ENCODE measurements at places on chromosomes 3 and 15.
A peak's percentile ranks its signal among the peaks of the same experiment; 100 is the strongest.

DNA sequence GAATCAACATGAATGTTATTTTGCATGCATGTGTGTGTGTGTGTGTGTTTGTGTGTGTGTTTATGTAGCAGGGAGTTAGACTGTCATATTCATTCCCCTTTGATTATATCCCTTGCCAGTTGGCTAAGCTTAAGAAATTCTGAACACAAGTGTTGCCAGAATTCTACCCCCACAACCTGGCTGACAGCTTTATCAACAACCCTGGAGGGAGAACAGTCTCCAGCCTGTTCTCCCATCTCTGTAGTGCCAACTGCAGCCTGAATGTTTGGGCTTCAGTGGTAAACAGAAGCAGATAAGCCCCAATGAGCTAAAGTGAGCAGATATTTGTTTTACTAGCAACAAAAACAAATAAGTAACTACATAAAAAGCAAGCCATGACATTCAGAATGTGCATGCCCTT, 162.6 kb upstream of the ABI3BP start:
- no peak for DNase-seq

- peak; percentile 53 for DNase-seq
Observed at GRCh38 chr3:101381809-101382208, 61.4 kb upstream of the IMPG2 start.

DNA sequence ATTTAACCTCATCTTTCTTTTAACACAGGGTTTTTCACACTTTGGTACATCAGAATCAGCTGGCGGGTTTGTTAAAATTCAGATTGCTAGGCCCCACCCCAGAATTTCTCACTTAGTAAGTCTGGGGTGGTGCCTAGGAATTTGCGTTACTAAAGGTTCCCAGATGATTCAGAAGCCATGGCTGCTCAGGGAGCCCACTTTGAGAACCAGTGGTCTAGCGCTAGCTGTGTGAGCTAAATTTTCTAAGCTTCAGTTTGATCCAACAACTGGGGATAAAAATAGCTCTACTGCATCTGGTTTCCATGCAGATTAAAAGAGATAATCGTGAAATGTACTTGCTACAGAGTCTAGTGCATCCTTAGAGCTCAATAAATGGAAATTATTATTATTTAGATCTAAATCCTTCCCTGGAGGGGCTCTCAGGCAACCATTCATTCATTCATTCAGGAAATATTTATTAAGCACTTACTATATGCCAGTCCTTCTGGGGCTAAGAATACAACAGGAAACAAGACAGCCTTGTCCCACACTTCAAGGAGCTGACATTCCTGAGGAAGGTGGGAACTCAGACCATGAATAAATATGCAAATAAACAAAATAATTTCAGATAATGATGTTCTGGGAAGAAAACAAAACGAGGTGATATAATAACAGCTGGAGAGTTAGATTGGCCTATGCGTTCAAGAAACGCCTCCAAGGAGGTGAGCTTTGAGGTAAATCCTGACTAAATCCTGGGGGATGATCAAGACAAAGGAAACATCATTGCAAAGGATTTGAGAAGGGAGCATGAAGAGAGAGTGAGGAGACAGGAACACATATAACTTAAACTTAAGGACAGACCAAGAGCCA, 3.9 kb upstream of the CIDEC start:
- no peak for DNase-seq

DNA sequence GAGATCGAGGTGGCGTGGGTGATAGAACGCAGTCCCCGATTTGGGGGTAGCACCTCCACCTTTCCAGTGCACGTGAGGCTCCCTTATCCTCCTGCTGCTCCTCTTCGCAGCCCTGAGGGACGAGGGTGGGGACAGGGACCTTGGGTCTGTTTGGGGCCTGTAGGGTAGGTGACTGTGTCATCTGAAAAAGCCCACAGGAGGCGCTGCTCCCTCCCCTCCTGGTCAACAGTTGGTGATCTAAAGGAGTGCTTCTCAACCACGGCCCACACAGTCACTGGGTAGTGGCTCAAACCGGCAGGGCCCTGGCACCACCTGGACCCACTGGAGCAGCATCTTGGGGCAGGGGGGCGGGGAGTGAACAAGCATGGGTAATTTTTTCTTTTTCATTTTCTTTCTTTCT, 7.1 kb downstream of the LRRK1 start:
- DNase-seq = no peak

DNA sequence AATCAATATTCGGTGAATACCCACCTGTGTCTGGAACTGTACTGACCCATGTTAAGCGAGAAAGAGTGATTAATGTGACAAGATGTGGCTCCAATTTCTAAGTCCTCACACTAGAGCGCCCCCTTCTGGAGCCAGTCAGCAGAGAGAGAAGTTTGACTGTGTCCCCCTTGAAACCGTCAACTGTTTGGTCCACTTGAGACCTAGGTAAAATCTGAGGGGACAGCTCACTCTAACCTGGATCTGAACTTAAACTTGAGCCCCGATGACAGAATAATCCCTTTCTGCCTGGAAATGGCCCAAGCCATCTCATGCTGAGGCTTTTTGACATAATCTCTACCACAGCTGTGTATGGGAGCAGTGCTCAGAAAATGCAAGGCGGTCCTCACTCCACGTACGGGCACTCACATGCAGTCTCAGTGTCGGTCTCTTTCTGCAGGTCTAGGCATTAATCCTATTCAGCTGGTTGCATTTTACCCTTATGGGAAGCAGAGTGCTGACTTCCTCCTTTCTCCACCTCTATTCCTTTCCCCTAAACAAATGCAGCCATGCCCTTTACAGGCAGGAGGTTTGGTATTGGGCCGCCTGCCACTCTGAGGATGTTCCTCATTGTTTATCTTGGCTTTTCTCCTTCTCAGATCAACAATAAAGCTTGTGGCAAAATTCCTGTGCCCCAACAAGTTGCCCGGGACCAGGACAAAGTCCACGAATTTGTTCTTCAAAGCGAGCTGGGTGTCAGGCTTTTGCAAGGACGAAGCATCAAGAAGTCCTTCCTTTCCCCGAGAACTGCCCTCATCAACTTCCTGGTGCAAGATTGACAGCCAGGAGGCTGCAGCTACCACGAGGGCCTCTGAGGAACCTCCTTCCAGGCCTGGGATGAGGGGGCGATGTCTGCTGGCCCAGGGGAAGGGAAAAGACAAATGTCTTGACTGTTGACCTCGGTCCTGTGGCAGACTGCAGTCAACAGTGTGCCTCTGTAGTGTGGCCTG, 47.5 kb upstream of the LIMD1 start:
- no peak for DNase-seq

DNA sequence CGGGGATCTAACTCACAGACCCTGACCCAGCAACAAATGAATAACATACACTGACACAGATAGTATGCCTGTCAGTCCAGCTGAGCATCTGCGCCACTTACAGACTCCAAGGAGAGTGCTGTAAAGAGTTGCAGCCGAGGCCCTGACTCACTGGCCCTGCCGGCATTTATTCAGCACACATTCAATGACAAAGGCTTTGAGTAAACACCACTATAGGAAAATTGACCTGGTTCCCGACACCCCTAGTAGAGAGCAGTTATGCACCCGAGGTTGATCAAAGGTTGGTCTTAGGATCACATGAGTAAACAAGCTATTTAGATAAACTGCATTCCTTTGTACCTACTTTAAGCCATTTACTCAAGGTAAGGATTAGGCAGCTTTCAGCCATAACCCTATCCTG, 22.7 kb downstream of the LARS2 start:
- DNase-seq = no peak

GRCh38 chr3:191256405-191256804, 57.4 kb downstream of the OSTN start:
- DNase-seq = no peak

DNA sequence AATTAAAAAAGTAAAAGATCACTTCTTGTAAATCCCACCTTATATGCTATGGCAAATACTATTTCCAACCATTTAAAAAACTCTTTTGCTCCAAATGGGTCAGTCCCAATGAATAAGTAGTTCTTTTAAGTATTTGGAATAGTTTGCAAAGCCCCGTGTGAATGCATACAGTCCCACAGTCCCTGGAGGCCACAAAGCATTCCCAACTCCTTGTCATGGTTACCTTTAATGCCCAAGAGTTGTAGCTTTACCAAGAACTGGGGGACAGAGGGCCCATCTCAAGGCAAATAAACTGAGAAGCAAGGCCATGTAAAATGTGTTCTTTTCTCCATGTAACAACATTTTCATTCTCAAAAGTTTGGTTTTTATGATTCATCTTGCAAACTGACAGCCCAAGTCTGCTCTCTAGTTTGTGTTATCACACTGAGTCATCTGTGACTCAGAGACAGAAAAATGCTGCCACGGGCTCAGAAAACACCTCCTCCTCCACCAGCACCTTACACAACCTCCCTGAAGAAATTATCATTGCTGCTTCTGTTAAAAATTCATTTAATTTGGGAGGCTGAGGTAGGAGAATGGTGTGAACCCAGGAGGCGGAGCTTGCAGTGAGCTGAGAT, 336.2 kb downstream of the ERC2 start:
- no peak for DNase-seq

DNA sequence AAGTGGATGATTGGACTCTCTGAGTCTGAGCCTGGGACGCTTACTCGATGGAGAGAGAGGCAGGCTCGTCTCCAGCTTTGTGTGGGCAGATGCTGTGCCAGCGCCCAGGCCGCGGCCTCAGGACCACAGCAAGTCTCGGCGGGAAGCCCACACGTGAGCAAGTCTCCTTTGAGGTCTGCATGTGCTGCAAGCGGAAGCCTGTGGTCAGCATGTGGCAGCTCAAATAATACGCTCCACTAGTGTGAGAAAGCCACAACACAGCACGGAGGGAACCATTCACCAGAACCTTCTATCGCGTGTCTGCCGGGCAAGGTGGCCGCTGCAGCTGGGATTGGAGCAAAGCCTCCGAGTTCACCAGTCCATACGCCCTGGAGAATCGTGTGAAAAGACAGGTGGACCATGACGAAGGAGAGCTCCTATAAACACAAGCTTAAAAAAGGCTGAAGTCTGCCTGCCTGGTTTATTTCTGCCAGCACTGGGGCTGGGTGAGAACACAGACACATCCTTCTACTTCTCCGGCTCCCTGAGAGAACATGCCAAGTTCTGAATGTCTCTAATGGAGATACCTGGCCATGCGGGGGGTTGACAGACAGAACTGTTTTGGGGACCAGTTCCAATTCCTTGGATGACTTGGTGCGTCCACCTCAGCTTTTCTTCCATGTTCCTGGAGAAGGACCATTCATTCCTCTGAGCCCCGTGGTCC, 82.0 kb upstream of the LRIG1 start:
- peak; percentile 48 for DNase-seq

GRCh38 chr15:93372208-93372864, 283.3 kb upstream of the RGMA start:
- DNase-seq = no peak

- no peak for DNase-seq
Observed at GRCh38 chr3:104198131-104198530, 1168.6 kb upstream of the ALCAM start.

GRCh38 chr3:196662711-196663571, 23.4 kb downstream of the NRROS start:
- DNase-seq = peak; percentile 56

DNA sequence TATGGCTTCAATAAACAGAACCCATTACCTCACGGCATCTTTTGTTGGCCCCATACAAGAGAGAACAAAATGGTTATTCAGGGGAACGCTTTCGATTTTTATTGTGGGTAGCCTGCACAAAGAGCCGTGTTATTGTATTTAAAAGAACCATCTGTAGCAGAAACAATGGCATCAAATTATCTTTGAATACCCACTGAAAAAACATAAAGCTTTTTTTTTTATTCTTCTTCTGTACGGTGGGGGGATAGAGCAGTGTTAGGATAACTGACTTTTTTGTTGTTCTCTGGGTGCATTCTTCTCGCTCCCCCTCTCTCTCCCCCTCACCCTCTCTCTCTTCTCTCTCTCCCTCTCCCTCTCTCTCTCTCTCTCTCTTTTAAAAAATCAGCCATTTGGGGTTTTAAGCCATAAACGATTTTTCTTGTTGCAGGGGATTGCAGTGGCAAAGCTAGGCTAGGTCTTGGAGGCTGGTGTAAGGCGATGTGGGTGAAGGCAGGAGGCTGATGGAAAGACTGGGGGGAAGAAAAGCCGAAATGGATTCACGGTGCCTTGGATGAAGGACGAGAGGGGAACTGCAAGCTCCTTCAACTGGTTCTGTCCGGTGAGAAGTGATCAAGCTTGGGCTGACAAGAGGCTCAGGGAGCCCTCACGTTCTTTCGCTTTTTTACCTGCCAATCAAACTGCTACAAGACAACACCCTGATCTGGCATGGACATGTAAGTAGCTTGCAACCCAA, 12.4 kb upstream of the SOX2 start:
- no peak for DNase-seq

DNA sequence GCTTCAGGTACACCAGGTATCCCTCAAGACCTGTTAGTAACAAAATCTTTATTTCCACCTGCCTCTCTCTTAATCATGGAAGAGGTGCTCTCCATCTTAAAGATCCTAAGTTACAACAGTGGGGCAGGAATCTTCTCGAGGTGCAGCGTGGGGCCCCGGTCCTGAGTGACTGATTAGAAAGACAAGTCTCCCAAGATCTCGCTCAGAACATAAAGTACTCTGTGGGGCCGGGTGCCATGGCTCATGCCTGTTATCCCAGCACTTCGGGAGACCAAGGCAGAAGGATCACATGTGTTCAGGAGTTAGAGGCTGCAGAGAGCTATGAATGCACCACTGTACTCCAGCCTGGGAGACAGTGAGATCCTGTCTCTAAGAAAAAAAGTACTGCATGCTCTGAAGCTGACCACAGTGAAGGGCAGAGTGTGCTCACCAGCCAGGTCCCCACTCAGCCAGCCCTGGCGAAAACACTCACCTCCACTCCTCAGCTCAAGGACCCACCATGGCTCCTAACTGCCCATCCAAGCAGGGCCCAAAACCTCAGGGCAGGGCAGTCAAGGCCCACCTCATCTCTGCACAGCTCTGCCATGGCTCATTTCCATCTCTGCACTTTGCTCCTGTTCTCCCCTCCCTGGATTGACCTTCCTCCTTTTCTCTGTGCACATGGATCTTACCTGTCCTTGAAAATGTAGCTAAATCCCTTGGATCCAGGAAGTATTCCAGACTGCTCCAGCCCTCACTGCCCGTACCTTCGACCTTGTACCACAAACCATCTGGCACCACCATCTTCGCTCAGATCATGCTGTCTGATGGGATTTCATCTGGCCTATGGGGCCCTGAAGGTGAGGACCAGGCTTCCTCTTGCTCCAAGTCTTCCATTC, 7.1 kb downstream of the SEMA7A start:
- DNase-seq = no peak

DNA sequence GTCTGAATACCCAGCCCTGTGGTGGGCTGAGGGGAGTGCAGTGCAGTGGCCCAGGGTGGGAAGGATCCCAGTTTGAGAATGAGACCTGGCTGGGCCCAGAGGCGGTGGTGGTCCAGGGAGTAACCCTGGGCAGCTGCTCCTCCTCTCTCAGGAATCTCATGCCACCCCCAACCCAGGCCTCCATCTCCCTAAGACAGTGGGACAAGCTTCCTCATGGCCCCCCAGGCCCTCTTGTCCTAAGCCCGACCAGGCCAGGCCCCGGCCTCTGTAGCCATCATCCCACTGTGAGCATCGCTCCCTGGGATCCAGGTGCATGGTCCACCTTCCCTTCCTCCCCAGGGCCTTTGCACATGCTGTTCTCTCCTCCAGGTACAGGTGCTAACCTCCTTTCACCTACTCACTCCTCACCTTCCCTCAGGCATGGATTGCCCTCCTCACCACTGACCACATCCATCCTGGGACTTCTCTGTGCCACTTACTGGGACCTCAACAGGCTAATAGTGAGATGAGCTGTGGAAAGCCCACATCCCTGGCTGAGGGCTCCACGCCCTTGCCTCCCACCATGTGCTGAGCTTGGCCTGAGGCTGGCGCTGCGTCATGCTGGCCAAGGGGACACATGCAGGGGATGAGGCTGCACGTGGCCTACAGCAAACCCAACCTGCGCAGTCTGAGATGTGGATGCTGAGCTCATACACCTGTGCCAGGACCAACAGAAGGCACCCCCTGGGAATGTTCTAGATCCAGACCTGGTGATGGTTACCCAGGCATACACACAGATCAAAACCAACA, 9.9 kb downstream of the CHDH start:
- DNase-seq = no peak
